ENCODE measurements at places on chromosomes 7 and 10.

- H3K4me3 ChIP-seq = no peak overlapping the region
- H3K4me1 ChIP-seq = no peaks in the 10 kb centered on the region
- no peaks in the 10 kb centered on the region for H3K27me3 ChIP-seq
- H3K27ac ChIP-seq = no peak overlapping the region
These were observed 100.2 kb downstream of the AGMO start for GRCh38 chr7:15461576-15461975.

DNA sequence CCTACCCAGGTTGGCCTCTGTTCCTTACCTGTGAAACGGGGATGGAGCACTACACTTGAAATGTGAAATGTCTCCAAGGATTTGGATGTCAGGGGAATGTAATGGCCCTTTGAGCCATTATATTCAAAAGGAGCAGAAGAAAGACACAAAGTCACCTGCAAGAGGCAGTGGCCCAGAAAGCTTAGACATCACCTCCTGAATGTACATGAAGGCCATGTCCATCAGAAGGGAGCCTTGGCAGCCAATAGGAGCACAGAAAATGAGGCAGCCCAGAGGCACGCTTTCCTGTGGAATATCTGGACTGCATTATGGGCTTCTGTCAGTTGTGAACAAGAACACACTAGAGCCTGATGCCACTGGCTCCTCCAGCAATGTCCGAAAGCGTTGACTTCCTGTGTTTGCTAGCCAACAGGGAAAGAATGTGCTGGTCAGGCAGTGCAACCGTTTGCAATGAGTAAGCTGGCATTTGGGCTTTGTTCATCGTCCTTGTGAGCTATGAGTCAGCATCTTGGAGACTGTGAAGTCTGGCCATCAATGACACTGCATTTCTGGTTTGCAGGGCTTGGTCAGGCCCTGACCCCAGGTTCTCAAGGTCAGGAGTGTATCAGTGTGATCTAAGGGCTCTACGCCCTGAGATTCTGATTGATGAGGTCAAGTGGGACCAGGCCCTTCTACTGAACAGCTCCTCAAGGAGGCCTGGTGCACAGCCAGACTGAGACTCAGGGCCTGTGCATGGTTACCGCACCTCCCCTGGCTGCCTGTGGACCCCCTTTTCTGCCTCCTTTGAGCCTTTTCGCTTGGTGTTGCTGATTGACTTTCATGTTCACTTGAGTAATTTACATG lies 222.4 kb downstream of the RPS24 start:
- no peak overlapping the region for H3K27ac ChIP-seq
- no peak overlapping the region for H3K4me3 ChIP-seq
- no peaks in the 10 kb centered on the region for H3K27me3 ChIP-seq
- DNase-seq = no peak
- H3K4me1 ChIP-seq = no peaks in the 10 kb centered on the region
- H3K36me3 ChIP-seq = no peaks in the 10 kb centered on the region

GRCh38 chr7:72706521-72706920 lies 121.5 kb downstream of the TYW1B start:
- DNase-seq = no peak
- no peaks in the 10 kb centered on the region for H3K36me3 ChIP-seq
- H3K4me1 ChIP-seq = no peaks in the 10 kb centered on the region
- no peaks in the 10 kb centered on the region for H3K27me3 ChIP-seq

DNA sequence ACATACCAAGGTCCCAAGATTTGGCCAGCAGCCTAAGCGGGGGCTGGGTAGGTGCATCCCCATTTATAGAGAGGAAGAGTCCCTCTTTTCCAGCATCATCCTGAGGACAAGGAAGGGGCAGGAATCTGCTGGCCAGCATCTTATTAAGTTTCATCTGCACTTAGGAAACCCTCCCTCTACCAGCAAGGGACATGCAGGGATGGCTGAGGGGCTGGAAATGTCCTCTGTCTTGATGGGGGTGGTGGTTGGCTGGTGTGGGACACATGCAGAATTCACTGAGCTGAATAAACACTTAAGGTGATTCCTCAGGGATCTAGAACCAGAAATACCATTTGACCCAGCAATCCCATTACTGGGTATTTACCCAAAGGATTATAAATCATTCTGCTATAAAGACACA lies 42.1 kb downstream of the NOD1 start:
- H3K36me3 ChIP-seq = peaks cover 3% of the 10 kb centered on the region
- no peaks in the 10 kb centered on the region for H3K4me1 ChIP-seq
- DNase-seq = no peak
- no peak overlapping the region for H3K4me3 ChIP-seq
- H3K27me3 ChIP-seq = no peaks in the 10 kb centered on the region

- no peaks in the 10 kb centered on the region for H3K4me1 ChIP-seq
- DNase-seq = no peak
- peaks cover 50% of the 10 kb centered on the region for H3K36me3 ChIP-seq
- no peaks in the 10 kb centered on the region for H3K27me3 ChIP-seq
- H3K4me3 ChIP-seq = no peak overlapping the region
These were observed 23.3 kb upstream of the ZNF282 start for GRCh38 chr7:149171892-149172533.

GRCh38 chr10:100327007-100327717 lies 2.9 kb downstream of the PKD2L1 start:
- no peaks in the 10 kb centered on the region for H3K4me1 ChIP-seq
- no peaks in the 10 kb centered on the region for H3K36me3 ChIP-seq
- no peak overlapping the region for H3K4me3 ChIP-seq
- H3K27ac ChIP-seq = no peak overlapping the region
- peak; percentile 31 for DNase-seq

DNA sequence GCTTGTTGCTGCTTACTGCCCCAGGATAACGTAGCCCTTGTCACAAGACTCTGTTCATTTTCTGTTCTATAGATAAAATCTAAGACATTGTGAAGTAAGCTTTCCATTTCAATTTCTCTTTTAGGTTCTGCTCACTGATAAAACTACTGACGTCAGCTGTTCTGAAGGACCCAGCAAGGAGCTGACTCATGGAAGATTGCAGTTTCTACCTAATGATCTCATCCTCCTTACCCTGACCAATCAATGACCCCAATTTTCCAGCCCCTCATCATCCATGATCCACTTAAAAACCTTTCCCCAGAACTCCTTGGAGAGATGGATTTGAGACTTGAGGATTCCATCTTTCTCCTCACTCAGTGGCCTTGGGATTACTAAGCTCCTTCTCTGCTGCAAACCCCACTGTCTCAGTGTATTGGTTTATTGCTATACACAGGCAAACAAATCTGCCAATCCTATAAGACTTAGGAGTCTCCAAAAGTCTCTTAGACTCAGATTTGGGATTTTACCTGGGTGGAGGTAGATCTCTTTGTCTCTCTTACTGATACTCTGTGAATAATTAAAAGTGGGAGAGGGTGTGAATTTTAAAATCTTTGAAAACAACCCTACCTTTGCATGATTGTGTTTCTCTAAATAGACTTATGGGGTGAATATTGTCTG lies 109.2 kb upstream of the TRIM24 start:
- no peaks in the 10 kb centered on the region for H3K36me3 ChIP-seq
- no peaks in the 10 kb centered on the region for H3K4me1 ChIP-seq
- DNase-seq = peak; percentile 37

- DNase-seq = no peak
- H3K4me1 ChIP-seq = no peaks in the 10 kb centered on the region
- H3K27ac ChIP-seq = no peak overlapping the region
- no peak overlapping the region for H3K4me3 ChIP-seq
- H3K36me3 ChIP-seq = no peaks in the 10 kb centered on the region
These were observed 34.2 kb upstream of the ANKRD2 start for GRCh38 chr10:97538411-97538810.

GRCh38 chr7:91892099-91892705 lies 11.7 kb upstream of the MTERF1 start:
- no peak overlapping the region for H3K27ac ChIP-seq
- H3K27me3 ChIP-seq = no peaks in the 10 kb centered on the region
- no peak for DNase-seq
- no peaks in the 10 kb centered on the region for H3K4me1 ChIP-seq

- no peak overlapping the region for H3K27ac ChIP-seq
- H3K4me1 ChIP-seq = no peaks in the 10 kb centered on the region
- H3K27me3 ChIP-seq = peaks cover 3% of the 10 kb centered on the region
- H3K36me3 ChIP-seq = no peaks in the 10 kb centered on the region
These were observed 32.1 kb upstream of the ADO start for GRCh38 chr10:62772186-62772974.

DNA sequence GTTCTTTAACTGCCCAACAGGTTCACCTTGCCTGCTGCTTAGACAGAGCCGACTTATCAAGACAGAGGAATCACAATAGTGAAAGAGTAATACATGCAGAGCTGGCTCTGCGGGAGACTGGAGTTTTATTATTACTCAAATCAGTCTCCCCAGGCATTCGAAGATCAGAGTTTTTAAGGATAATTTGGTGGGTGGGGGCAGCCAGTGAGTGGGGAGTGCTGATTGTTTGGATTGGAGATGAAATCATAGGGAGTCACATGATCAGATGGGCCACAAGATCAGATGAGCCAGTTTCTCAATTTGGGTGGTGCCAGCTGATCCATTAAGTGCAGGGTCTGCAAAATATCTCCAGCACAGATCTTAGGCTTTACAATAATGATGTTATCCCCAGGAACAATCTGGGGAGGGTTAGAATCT lies 131.3 kb downstream of the AKR1D1 start:
- no peak for DNase-seq
- H3K27ac ChIP-seq = no peak overlapping the region
- H3K4me1 ChIP-seq = no peaks in the 10 kb centered on the region
- H3K27me3 ChIP-seq = no peaks in the 10 kb centered on the region

DNA sequence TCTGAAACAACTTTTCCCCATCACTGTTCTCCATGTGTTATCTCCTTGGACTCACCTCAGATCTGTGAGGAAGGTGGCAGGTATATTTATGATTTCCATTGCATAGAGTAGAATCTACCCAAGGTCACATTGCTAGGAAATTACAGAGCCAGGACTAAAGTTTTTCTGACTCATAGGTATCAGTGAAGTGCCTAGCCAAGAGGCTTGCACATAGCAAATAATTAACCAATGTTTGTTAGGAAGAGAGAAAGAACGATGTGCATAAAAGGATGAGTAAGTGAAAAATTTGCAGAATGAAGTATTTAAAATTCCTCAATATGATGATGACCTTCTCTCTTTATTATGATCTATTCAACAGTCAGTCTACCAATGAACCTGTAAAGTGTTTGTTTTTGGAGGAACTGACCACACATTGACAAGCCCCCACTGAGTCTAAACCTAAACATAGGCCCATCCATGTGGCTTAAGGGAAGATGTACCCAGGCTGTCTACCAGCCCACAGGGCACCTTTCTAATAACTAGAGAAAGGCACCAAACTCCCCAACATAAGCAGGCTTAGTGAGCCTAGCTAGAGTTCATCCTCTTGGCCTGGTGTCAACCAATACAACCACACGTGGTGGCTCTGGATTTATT lies 252.9 kb upstream of the ZMIZ1 start:
- H3K36me3 ChIP-seq = no peaks in the 10 kb centered on the region
- no peak overlapping the region for H3K4me3 ChIP-seq
- no peaks in the 10 kb centered on the region for H3K4me1 ChIP-seq
- DNase-seq = peak; percentile 42
- peaks cover 3% of the 10 kb centered on the region for H3K27me3 ChIP-seq

- no peak for DNase-seq
- H3K4me3 ChIP-seq = no peak overlapping the region
- H3K27me3 ChIP-seq = no peaks in the 10 kb centered on the region
- no peaks in the 10 kb centered on the region for H3K36me3 ChIP-seq
These were observed 1170.9 kb downstream of the SORCS1 start for GRCh38 chr10:105993609-105994008.

- H3K36me3 ChIP-seq = no peaks in the 10 kb centered on the region
- no peaks in the 10 kb centered on the region for H3K27me3 ChIP-seq
- H3K4me3 ChIP-seq = no peak overlapping the region
- H3K27ac ChIP-seq = no peak overlapping the region
- no peaks in the 10 kb centered on the region for H3K4me1 ChIP-seq
These were observed 220.5 kb downstream of the CDK14 start for GRCh38 chr7:90816511-90817142.

DNA sequence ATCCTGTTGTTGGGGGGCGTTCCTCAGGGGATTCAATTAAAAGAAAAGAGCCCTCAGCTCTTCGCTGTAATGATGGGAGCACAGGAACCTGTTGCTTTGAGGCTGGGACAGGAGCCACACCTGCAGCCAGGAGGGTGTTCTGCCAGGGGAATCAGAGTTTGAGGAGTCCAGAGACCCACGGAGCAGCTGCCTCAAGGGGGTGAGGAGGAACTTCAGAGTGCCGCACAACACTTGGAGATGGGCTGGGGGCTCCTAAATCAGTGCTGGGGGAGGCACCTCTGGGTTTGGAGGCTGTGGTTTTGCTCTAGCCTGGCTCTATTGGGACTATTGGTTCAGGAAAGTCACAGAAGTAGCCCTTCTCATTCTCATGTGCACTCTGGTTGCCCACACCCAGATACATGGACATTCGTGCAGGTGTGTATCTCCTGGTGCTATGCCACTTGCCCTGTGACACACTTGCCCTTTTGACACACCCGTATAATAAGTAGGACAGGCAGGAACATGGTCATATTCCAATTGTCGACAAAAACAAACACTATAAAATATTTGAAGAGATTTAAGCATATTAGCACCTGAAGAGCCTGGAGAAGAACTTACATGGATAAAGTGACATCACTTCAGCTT lies 98.1 kb downstream of the PTPN20 start:
- H3K4me1 ChIP-seq = peaks cover 3% of the 10 kb centered on the region
- no peaks in the 10 kb centered on the region for H3K36me3 ChIP-seq
- no peaks in the 10 kb centered on the region for H3K27me3 ChIP-seq
